CD4-positive, alpha-beta T cell (primary cell): ENCODE measurements at places on chromosomes 1 and 21.

DNA sequence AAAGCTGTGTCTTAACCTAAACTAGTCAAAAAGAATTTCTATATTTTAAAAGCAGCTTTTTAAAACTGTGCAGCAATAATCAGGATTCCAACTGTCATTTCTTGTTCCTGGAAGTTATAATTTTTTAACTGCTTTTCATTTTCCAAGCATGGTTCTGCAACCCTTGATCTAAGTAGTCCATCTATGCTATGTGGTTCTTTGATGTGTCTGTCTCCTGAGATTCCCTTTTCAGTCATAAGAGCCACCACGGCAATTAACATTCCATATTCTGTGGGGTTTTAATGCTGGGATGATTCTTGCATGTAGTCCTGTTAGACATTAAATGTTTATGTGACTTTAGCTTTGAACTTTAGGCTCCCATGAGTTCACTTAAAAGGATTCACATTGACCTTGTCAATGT is 220.4 kb downstream of the TPR start:
- no peak overlapping the region for H3K4me3 ChIP-seq
- H3K36me3 ChIP-seq = no peaks in the 10 kb centered on the region
- no peaks in the 10 kb centered on the region for H3K4me1 ChIP-seq

DNA sequence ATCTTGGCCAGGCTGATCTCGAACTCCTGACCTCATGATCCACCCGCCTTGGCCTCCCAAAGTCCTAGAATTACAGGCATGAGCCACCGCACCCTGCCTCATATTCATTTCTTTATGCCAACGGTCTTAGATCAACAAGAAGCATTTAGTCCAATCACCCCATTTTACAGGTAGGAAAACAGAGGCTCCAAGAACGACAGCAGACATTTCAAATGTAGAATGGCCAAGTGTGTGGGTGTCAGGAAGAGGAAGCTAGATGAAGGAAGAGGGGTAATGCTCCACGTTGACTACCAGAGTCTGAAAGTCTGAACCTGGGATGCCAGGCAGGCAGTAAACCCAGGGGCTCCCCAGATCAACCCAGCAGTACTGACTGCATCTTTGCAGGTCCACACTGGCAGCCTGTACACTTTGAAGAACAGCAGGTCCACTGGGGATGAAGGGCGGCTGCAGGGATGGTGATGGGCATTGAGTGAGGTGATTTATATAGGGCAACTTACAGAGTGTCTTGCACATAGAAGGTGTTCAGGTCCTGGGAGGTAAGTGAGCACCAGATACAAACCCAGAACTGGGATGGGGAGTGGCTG is 120.2 kb downstream of the EPHB2 start:
- no peaks in the 10 kb centered on the region for H3K36me3 ChIP-seq
- H3K4me1 ChIP-seq = no peaks in the 10 kb centered on the region
- H3K4me3 ChIP-seq = no peak overlapping the region
- no peak for DNase-seq
- no peak overlapping the region for H3K27ac ChIP-seq

DNA sequence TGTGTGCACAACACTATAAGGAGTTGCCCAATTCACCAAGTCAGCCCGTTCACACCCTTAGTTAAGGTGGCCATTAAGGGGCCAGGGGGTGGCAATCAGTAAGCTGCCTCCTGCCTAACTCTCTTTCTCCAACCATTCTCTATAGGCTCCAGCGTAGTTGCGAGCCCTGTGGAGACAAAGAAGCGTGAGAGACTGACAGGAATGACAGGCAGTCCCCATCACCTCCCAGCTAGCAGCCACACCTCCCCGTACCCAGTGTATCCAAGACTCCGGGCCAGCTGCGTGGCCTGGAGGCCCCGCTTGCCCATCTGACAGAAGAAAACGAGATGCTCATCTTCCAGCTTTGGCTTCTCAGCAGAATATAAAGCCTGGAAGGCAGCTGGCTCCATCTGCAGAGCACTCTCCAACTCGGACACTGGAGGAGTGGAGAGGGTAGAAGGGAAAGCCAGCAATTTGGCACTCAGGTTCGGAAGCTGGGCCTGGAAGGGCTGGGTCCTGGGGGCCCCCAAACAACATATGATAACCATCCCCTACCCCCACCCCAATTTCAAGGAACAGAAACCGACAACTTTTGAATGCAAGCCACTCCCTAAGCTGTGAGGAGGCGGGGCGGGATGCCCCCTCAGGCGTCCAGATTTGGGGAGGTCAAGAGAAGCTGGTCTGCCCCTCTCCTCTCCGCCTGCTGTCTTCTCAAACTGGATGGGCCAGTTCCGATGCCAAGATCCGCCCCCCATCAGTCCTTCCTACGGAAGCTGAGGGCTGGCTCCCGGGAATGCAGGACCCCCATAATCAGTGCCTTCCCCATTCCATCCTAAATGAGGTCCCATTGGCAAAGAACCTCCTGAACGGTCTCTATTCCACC is 872 bp downstream of the TSTD1 start:
- H3K4me1 ChIP-seq = peaks cover 49% of the 10 kb centered on the region
- no peaks in the 10 kb centered on the region for H3K27me3 ChIP-seq
- peaks cover 36% of the 10 kb centered on the region for H3K36me3 ChIP-seq
- peak overlapping the region; percentile 86 for H3K27ac ChIP-seq
- H3K4me3 ChIP-seq = peak overlapping the region; percentile 99
- DNase-seq = no peak

DNA sequence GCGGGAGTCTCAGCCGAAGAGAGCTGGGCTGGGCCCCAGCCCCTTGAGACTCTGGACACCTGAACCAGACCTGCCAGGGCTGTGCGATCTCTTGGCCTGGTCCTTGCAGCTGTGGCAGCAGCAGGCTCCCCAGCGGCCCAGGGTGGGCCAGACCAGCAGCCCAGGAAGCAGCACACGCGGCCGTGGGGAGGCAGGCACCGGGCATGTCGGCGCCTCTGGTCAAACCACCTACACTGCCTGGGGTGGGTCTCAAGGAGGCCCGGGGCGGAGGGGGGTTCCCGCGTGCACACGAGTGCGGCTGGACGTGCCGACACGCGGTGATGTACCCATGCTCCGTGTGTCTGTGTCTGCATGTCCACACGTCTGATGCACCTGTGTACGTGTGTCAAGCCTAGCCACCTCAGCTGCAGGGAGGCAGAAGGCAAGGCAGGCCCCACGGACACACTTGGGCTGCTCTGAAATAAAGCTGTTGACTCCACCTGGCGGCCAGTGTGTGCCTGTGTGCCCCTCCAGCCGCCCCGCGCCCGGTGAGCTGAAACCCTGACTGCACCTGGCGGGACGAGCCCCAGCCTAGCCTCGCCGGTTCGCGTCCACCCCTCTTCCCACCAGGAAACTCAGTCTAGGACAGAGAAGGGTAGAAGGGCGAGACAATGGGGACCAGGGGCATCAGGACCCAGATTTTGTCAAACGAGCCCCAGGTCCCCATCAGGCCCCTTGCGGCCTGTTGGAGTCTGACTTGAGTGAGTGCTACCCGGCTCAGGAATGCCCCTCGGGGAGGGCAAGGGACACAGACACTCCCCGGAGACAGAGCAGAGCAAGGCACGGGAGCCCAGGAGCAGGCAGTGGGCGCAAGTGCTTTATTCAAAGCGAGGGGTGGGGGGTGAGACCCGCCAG is 11.6 kb downstream of the SCNN1D start:
- peaks cover 14% of the 10 kb centered on the region for H3K4me1 ChIP-seq
- H3K4me3 ChIP-seq = no peak overlapping the region
- H3K27me3 ChIP-seq = no peaks in the 10 kb centered on the region
- no peaks in the 10 kb centered on the region for H3K36me3 ChIP-seq
- no peak overlapping the region for H3K27ac ChIP-seq
- peak; percentile 84 for DNase-seq

GRCh38 chr1:247638011-247638410 is 32.6 kb downstream of the OR2G3 start:
- DNase-seq = no peak
- H3K4me3 ChIP-seq = no peak overlapping the region
- H3K27me3 ChIP-seq = peaks cover 9% of the 10 kb centered on the region
- no peak overlapping the region for H3K27ac ChIP-seq
- H3K4me1 ChIP-seq = no peaks in the 10 kb centered on the region
- no peaks in the 10 kb centered on the region for H3K36me3 ChIP-seq
